ENCODE measurements at places on chromosomes 6 and 20. TPM values are rescaled to one million over a fixed set of nuclear protein-coding genes. Genes with fewer than 3 reads are reported as not detected.

DNA sequence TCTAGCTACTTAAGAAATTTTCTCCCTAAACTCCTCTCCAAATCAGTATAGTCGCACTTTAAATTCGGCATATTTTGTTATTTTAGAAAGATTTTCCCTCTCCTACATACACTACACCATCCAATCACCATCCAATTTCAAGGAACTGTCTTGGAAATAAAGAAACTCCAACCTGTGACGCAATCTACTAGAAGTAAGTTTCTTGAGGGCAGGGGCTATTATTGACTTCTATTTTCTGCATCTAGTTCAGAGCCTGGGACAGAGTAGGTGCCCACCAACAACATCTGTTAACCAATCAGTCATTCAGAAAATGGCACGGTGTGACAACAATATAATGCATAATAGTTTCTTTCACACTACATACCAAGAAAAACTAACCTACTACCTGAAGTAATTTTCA is 3.6 kb downstream of the ATG5 start:
- no peak overlapping the region for H3K4me3 ChIP-seq
- peaks cover 62% of the 10 kb centered on the region for H3K4me1 ChIP-seq
- H3K36me3 ChIP-seq = no peaks in the 10 kb centered on the region
- no peak overlapping the region for H3K27ac ChIP-seq
- H3K27me3 ChIP-seq = no peaks in the 10 kb centered on the region

The PSMB9 gene
- 169 TPM for total RNA-seq

The SEL1L2 gene
- not detected for total RNA-seq

GRCh38 chr20:14919501-14920081 is 582.2 kb upstream of the FLRT3 start:
- H3K27ac ChIP-seq = no peak overlapping the region
- no peaks in the 10 kb centered on the region for H3K36me3 ChIP-seq
- H3K4me3 ChIP-seq = no peak overlapping the region
- H3K4me1 ChIP-seq = no peaks in the 10 kb centered on the region
- H3K27me3 ChIP-seq = no peaks in the 10 kb centered on the region

GRCh38 chr6:39188098-39188450 is 41.2 kb downstream of the KCNK5 start:
- H3K27ac ChIP-seq = no peak overlapping the region
- H3K4me3 ChIP-seq = no peak overlapping the region
- no peak for DNase-seq
- H3K27me3 ChIP-seq = no peaks in the 10 kb centered on the region
- no peaks in the 10 kb centered on the region for H3K4me1 ChIP-seq

DNA sequence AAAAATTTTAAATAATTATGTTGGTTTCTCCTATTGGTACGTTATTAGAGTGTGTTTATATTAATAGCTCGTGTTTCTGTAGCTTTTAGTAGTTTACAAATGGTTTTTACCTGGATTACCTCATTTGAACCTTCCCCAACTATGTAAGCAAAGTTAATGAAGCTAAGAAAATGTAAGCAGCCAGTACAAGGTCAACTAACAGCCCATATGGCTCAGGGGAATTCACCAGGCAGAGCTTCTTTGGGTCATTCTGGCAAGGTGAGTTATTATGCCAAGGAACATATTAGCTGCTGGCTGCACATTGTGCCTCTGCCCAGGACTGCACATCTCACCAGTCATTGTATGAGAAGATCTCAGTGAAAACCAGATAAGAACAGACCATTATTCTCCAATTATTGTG is 27.0 kb upstream of the MARCKS start:
- no peaks in the 10 kb centered on the region for H3K27me3 ChIP-seq
- no peak overlapping the region for H3K27ac ChIP-seq
- H3K36me3 ChIP-seq = no peaks in the 10 kb centered on the region
- H3K4me3 ChIP-seq = no peak overlapping the region
- no peaks in the 10 kb centered on the region for H3K4me1 ChIP-seq

DNA sequence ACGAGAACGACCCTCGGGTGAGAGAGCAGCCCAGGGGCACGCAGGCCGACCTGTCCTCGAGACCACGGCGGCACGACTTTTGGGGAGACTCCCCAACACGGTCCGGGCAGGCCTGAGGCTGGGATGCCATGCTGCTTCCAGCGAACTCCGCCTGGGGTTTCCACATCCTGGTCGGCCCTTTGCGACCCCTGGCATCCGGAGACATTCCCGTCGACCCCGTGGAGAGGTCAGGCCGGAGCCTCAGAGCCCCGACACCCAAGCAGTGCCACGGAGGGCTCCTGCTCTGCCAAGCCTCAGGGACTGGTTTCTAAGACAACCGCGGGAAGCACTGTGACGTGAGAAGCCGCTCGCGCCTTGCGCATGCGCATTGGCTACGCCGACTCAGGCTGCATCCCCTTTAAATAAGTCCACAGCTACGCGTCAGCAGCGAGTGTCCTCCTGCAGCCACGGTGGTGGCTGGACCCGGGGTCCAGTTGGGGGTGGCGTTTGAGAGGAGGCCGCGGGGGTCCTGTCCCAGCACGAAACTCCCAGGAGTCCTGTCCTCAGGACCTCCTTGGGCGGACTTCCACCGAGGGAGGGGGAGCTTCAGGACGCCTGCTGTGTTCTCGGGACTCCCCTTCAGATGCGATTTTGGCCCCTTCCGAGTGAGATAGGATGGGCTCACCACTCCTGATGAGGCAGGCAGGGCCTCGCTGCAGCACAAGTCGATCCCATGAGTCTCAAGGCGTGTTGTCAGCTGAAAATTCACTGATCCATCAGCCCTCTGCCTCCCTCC is 1089.3 kb upstream of the DEFB115 start:
- DNase-seq = peak; percentile 75
- H3K27ac ChIP-seq = no peak overlapping the region
- H3K36me3 ChIP-seq = no peaks in the 10 kb centered on the region
- no peak overlapping the region for H3K4me3 ChIP-seq
- H3K4me1 ChIP-seq = no peaks in the 10 kb centered on the region
- H3K27me3 ChIP-seq = no peaks in the 10 kb centered on the region

The GJA1 gene
- 3.7 TPM for total RNA-seq

GRCh38 chr6:165671222-165671768 is 8.3 kb upstream of the PDE10A start:
- H3K27ac ChIP-seq = no peak overlapping the region
- H3K4me1 ChIP-seq = no peaks in the 10 kb centered on the region
- H3K27me3 ChIP-seq = peaks cover 12% of the 10 kb centered on the region
- DNase-seq = no peak
- H3K4me3 ChIP-seq = no peak overlapping the region

GRCh38 chr6:71049198-71049770 is 92.4 kb upstream of the B3GAT2 start:
- H3K27me3 ChIP-seq = no peaks in the 10 kb centered on the region
- no peak overlapping the region for H3K4me3 ChIP-seq
- H3K4me1 ChIP-seq = no peaks in the 10 kb centered on the region
- no peak overlapping the region for H3K27ac ChIP-seq

The ADGRG6 gene
- total RNA-seq = 26.6 TPM

- peak overlapping the region; percentile 79 for H3K4me3 ChIP-seq
- peak overlapping the region; percentile 96 for H3K27ac ChIP-seq
- peaks cover 77% of the 10 kb centered on the region for H3K4me1 ChIP-seq
- H3K27me3 ChIP-seq = peaks cover 10% of the 10 kb centered on the region
- peaks cover 16% of the 10 kb centered on the region for H3K36me3 ChIP-seq
These were observed 815 bp upstream of the ITPR3 start for GRCh38 chr6:33620158-33620855.

The KIF25 gene
- total RNA-seq = not detected

DNA sequence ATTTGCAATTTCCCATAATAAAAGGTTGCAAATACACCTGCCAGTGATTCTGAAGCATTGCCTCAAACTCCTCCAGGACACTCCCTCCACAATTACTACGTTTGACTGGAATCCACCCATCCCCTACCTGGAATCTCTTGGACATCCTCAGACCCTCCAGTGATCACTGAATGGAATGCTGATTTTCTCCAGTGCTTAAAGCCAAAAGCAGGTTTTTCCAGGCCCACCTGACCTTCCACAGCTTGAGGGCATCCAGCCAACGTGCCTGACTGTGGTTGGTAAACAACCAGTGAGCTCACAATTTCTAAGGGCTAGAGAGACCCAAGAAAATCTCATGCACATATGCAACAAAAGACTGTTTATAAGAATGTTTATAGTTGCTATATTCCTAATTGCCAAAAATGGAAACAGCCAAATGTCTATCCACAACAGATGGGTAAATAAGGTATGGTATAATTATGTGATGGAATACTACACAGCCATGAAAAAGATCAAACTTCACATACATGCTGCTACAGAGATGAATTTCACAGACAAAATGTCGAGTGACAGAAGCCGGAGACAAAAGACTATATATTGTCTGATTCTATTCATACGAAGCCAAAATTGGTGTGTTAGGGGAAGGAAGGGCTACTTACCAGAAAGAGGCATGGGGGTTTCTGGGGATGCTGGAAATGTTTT is 147.1 kb upstream of the RREB1 start:
- no peaks in the 10 kb centered on the region for H3K36me3 ChIP-seq
- no peak overlapping the region for H3K27ac ChIP-seq
- no peaks in the 10 kb centered on the region for H3K4me1 ChIP-seq
- H3K4me3 ChIP-seq = no peak overlapping the region
- H3K27me3 ChIP-seq = no peaks in the 10 kb centered on the region
- DNase-seq = no peak

GRCh38 chr6:145331066-145331465 is 404.3 kb downstream of the EPM2A start:
- H3K27me3 ChIP-seq = no peaks in the 10 kb centered on the region
- DNase-seq = no peak
- no peaks in the 10 kb centered on the region for H3K4me1 ChIP-seq
- H3K36me3 ChIP-seq = no peaks in the 10 kb centered on the region
- no peak overlapping the region for H3K27ac ChIP-seq

DNA sequence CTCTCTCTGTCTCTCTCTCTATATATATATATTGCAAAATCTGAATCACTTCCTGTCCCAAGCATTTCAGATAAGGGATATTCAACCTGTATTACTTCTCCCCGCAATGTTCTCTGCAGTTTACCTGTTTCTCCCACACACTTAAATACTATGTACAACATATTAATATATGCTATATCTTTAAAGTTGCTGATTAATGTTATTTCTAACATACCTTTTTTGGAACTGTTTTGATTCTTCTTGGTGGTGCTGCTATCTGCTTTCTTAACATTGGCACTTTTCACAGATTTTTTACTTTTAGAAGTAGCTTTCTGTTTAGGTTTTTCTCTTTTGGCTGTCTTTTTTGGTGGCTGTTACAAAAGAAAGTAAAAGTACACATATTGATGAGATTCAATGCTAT is 27.2 kb downstream of the DEK start:
- no peaks in the 10 kb centered on the region for H3K27me3 ChIP-seq
- no peaks in the 10 kb centered on the region for H3K4me1 ChIP-seq
- peaks cover 63% of the 10 kb centered on the region for H3K36me3 ChIP-seq

DNA sequence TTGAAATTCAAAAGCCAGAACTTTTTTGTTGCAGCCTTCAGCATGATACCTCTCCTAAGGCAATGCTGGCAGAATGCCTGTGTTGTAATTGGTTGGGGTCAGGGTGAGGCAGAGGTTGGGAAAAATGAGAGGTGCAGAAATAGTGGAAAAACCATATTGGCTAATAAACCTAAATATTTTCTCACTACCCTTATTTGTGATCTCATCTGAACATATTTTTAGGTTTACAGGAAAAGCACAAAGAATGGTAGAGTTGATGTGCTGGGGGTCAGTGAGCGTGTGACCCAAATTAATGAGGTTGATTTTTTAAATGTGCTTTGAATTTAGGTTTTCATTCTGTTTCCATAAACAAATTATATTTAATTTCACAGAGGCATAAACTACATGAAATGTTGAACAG is 437.3 kb downstream of the HDGFL1 start:
- H3K27ac ChIP-seq = no peak overlapping the region
- no peak for DNase-seq
- no peaks in the 10 kb centered on the region for H3K27me3 ChIP-seq
- H3K4me1 ChIP-seq = no peaks in the 10 kb centered on the region
- no peaks in the 10 kb centered on the region for H3K36me3 ChIP-seq

- no peak for DNase-seq
- H3K27me3 ChIP-seq = no peaks in the 10 kb centered on the region
- no peak overlapping the region for H3K4me3 ChIP-seq
- no peak overlapping the region for H3K27ac ChIP-seq
- no peaks in the 10 kb centered on the region for H3K36me3 ChIP-seq
These were observed 636.8 kb downstream of the PRKN start for GRCh38 chr6:162090734-162091133.

GRCh38 chr6:135092724-135093123 is 38.1 kb upstream of the HBS1L start:
- no peak for DNase-seq
- H3K4me1 ChIP-seq = peaks cover 14% of the 10 kb centered on the region
- no peaks in the 10 kb centered on the region for H3K27me3 ChIP-seq
- H3K4me3 ChIP-seq = no peak overlapping the region
- H3K36me3 ChIP-seq = no peaks in the 10 kb centered on the region

DNA sequence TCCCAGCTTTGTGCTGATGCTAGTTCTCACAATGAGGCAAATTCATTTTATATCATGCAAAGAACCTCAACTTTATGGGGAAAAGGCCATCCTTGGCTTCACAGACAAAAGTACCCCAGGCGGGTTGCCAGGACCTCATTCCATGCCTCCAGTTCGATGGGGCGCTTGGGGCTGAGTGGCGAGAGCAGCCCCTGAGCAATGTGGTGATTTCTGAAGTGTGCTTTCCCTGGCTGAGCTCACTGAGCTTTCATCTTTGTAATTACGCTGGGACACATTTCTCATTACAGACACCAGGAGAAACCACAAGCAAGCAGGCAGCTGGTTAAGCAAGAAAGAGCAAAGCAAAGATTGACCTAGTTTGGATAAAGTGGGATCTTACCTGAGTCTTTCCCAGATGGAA is 301.5 kb upstream of the CDH4 start:
- no peak for DNase-seq
- no peaks in the 10 kb centered on the region for H3K27me3 ChIP-seq
- H3K4me3 ChIP-seq = no peak overlapping the region
- H3K36me3 ChIP-seq = no peaks in the 10 kb centered on the region

- H3K4me1 ChIP-seq = peaks cover 13% of the 10 kb centered on the region
- H3K4me3 ChIP-seq = no peak overlapping the region
- no peak for DNase-seq
- H3K36me3 ChIP-seq = no peaks in the 10 kb centered on the region
- H3K27me3 ChIP-seq = no peaks in the 10 kb centered on the region
- no peak overlapping the region for H3K27ac ChIP-seq
These were observed 30.7 kb downstream of the ARHGAP18 start for GRCh38 chr6:129679275-129679674.

DNA sequence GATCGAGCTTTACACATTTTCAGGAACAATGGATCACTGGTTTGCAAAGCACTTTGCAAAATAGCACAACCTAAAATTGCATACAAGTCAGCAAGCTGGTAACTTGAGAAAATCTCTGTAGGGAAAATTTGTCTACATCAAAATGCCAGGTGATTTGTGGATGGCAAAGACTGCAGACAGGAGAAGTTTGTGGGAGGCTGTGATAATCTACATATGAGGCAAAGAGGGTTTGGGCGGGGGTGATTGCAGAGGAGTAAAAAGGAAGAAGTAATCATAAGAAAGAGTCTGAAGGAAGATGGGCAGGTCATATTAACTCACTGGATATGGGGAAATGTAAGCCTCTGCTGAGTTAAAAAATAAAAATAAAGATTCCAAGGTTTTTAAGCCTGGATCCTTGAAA is 166.3 kb upstream of the STXBP5 start:
- H3K27me3 ChIP-seq = no peaks in the 10 kb centered on the region
- H3K27ac ChIP-seq = no peak overlapping the region
- no peak for DNase-seq
- H3K36me3 ChIP-seq = no peaks in the 10 kb centered on the region
- H3K4me1 ChIP-seq = no peaks in the 10 kb centered on the region
- no peak overlapping the region for H3K4me3 ChIP-seq

Measured in spleen (tissue), 13 donors.